Omental fat pad (tissue), 4 donors: ENCODE measurements at places on chromosomes 6 and 20. TPM values are rescaled to one million over a fixed set of nuclear protein-coding genes. Genes with fewer than 3 reads are reported as not detected.

DNA sequence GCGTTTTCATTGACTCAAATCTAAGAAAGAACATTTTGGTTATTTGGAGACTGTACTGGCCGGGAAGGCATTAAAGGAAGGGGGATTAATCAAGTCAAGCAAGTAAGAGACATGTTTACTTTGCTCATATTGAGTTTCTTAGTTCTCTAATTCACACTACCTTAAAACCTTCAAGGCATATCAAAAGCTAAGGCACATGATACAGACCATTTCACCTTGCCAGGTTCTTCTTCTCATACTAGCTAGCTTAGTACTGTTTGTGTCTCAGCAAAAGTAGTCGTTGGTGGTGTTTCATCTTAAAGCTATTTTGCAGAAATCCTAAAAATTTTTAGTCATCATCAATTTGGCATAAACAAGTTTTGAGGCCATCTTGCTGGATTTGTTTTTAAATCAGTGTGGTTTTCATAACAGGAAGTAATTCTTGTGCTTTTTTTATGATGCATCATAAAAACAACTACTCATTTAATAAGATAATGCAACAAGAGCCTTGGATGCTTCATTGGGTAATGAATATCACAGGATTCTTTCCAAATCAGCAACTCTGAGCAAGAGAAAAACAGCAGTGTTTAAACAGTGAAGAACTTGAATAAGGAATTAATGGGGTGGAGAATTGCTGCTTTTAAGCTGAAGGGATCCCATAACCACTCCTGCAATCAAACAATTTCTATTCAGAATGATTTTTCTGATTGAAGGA is 425.3 kb downstream of the EPM2A start:
- no peak for DNase-seq

- DNase-seq: no peak
Observed at GRCh38 chr6:144350528-144350880, 65.4 kb downstream of the UTRN start.

- no peak for DNase-seq
Observed at GRCh38 chr6:44263354-44264100, 1.8 kb downstream of the NFKBIE start.

DNA sequence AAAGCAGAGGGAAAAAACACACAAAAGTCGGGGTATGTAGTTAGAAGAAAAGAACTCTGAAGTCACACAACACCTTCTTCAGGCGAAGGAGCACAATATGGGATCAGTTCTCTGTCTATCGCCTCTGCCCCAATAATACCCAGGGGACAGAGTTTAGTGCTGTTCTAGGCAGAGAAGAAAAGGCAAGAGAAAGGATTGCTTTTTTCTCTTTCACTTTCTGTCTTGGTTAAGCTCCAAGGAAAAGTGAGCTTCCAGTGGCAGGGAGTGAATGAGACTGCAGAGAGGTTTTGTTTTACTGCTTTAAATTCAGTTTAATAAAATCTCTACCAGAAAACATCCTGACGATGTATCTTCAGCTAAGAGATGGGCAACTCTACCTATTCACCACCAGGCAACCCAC is 86.6 kb upstream of the STXBP5 start:
- no peak for DNase-seq

Gene MLN
- not detected for total RNA-seq

Gene PRDM13
- total RNA-seq: not detected

Gene CD93
- 175 TPM for total RNA-seq
